Brain pericyte (primary cell): ENCODE measurements at places on chromosomes 7 and 10.

DNA sequence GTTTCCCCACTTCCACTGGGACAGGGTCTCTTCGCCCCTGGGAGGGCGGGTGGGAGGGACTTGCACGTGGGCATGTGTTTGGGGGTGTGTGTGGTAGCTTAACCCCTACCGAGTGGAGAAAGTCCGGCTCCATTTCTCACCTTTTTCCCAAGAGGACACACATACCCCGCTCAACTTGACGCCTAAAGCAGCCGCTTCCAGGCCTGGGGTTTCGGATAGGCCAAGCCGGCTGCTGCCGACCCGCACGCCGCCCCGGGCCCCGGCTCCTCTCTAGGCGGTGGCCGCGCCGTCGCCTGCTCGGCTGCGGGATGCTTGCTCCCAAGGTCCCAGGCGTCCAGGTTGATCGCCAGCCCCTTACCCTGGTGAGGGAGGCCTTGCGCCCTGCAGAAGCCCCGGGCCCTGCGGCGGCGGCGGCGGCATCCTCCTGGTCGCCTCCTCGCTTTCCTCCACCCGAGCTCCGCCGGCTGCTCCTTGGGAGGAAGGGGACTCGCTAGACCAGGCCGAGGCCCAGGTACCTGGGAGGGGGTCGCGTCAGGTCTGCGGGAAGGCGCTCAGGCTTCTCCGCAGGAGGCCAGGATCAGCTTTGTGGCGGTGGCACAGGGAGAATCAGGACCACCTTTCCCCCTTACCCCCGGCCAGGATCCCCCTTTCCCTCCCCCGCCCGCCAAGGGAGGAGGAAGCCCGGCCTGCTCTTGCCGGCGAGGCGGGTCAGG lies 3.2 kb upstream of the GATA3 start:
- DNase-seq: no peak

- DNase-seq: no peak
These were observed 30.7 kb upstream of the EPC1 start for GRCh38 chr10:32377458-32378259.

- no peak for DNase-seq
These were observed 494.1 kb downstream of the SH2D4B start for GRCh38 chr10:81031774-81032173.

GRCh38 chr7:74051193-74051592 lies 23.2 kb downstream of the ELN start:
- no peak for DNase-seq

- no peak for DNase-seq
These were observed 88.1 kb upstream of the RSU1 start for GRCh38 chr10:16905320-16905719.

- no peak for DNase-seq
These were observed 480.5 kb upstream of the FOXK1 start for GRCh38 chr7:4201566-4201965.

GRCh38 chr10:85596389-85596788 lies 770.2 kb downstream of the GRID1 start:
- no peak for DNase-seq

DNA sequence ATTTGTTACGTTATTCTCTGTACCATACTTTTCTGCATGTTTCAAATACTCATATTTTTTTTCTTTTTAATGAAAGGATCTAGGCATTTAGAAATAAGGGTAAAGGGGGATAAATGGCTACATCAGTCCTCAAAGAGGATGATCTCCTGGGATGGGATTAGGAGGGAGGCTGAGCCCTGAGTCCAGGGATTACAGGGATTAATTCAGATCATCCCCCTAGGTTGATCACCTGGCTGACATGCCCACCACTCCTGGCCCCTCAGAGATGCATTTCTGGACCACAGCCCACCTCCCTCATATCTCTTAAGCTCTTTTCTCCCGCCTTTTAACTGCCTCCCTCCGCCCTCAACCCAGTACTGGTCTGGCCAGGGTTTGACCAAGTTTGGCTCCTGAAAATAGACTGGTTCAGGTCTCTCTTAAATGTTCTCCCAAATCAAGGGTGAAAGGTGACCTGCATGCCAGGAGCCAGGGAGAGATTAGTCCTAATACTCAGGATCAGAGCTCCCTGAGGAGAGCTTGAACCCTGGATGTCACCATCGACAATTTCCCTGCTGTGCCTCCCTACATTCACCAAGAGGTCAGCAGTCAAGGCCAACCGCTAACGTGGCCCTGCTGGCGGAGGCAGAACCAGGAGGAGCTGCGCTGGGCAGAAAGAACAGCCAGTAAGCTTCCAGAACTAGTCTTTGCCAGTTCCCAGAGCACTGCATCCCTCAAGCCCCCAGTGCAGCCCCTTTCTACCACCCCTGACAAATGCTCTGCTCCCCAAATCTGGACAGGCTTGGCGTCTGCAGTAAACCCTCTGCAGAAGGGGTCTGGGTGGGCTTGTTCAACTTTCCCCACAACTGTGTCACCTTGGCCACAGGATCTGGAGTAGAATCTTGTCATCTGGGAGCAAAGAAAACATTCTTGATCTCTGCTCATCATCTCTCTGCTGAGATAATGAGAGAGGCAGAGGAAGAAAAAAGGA lies 3.0 kb upstream of the CCDC136 start:
- no peak for DNase-seq

GRCh38 chr10:110042181-110042580 lies 34.4 kb downstream of the ADD3 start:
- no peak for DNase-seq

DNA sequence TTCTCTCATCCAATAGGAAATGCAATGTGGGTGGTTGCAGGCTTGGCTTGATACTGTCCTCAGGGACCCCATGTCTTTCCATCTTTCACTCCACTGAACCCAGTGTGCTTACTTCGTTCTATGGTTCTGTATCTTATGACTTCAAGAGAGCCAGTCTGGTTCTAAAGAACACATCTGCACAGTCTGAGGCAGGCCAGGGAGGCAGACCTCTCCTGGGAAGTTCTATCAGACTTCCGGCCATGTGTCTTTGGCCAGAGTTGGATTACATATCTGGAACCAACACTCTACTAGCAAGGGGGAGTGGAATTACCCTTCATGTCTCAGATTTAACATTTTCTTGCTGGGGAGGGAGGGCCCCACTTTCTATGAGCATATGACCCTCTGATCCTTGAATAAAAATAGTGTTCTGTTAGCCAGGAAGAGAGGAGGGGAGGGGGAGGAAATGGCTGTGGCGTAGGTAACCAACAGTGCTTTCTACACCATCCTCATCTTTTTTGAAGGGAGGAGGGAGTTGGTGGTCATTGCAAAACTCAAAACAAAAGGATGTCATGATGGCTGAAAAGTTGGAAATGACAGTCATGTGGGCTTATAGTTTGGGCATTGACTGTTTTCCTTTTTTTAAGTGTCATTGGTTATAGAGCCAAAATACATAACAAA lies 370.2 kb downstream of the GATA3 start:
- DNase-seq: no peak

- DNase-seq: no peak
These were observed 288.0 kb downstream of the ELMO1 start for GRCh38 chr7:37160656-37161055.

DNA sequence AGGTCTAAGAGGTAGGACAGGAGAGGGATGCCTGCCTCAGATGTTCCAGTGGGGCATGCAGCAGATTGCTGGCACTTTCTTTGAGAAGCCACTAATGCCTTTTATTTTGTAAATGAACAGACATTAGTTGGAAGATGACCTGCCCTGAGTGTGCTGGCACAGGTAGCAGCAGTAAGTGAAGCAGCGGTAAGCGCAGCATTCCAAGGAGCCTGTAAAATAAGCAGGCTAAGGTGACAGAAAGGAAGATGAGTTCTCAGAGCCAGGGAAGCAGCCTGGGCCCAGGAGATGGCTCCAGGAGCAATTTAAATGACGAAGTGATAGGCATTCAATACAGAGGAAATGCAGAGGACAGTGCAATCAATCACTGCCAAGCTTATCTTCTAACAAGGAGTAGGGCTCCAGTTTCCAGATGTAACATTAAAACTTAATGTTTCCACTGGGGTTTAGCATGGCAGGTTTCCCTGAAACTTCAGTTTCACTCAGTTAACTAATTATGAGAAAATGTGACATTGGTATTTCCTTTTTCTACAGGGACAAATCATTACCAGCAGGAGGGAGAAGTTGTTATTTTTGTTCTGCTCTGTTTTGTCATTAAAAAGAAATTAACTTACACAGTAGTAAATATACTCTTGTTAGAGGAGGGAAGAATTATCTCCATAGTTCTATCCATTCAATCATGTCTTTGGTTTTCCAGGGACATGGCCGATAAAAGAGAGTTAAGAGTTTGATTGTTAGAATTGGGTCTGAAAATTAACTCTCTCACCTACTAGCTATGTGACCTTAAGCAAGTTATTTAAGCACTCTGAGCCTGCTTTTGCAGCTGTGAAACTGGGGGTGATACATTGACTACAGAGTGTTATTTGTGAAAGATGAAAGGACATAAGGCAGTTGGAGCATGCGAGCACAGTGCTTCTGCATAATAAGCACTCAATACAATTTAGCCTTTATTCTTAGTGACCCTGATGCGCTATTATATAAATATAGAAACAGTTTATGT lies 96.6 kb upstream of the PTN start:
- no peak for DNase-seq

DNA sequence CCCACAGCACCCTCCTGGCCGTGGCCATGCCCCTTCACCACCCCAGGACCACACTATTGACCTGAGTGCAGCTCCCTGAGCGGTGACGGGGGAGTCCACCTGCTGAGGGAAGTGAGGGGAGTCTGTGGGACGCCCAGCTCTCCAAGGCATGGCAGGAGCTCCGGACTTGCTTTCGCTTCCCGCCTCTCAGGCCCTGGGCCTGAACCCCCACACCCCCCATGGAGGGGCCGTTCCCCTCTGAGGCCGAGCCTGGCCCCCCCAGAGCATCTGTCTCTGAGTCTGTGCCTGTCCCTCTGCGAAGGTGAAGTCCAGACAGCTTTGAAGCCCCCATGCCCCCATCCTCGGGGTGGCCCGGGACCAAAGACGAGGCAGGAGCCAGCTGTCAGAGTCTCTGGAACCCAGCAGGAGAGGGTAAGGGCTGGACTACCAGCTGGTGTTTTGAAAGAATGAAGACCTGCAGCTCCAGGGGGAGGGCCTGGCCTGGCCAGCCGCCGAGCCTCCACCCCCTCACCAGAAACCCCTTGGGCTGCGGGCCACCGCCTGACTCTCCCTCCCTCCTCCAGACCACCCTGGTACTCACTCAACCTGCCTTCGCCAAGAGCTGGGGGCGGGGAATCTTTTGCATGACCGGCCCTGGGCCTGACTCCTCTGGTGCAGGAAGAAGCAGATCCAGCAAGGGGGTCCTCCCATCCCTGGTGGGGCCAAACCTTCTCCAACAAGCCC lies 114.0 kb downstream of the PDGFA start:
- no peak for DNase-seq

DNA sequence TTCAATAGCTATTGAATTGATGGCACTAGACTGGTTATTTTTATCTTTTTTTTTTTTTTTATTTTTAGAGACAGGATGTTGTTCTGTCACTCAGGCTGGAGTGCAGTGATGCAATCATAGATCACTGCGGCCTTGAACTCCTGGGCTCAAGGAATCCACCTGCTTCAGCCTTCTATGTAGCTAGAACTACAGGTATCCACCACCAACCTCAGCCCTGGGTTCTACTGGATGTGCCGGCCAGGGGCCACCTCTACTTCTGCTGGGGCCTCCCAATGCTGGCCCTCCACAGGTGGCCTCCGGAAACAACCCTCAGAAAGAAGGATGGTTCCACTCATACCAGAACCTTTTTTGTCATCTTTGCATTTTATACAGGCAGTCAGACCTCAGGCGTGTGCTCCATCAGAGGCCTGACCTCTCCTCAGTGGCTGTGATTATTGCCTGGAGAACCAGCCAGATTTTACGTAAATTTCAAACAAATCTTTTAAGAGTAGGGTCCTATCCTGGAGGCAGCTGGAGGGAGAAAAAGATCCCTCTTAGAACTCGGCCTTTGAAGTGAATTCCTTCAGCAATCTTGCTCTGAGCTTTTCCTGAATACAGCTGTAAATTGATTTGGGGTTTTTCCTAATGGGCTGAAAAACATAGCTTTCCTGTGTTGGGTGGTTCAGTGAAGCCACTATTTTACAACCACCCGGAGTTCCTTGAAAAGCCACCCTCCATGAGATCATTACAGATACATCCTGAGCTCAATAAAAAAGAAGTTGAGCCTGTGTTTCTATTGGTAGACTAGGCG lies 110.0 kb downstream of the SPAG6 start:
- DNase-seq: no peak

GRCh38 chr10:46094931-46095750 lies 49.1 kb upstream of the MSMB start:
- no peak for DNase-seq

DNA sequence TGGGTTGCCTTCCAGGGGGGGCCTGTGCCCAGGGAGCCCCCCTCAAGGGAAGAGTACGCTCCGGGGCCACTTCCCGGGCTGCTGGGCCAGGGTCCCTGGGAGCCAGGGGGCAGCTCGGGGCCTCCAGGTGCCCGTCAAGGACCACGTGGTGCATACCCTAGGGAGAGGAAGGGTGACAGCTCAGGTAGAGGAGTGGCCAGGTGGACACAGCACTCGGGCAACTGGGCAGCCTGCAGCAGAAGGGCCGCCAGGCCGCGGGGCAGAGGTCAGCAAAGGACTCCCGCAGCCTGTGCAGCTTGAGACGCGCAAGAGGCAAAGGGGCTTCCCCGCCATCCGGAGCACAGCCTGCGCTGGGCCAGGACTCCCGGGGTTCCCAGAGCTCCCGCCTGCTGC lies 26.4 kb downstream of the AP5Z1 start:
- no peak for DNase-seq
